Myometrial cell (primary cell): ENCODE measurements at places on chromosomes 4 and X. TPM values are rescaled to one million over a fixed set of nuclear protein-coding genes. Genes with fewer than 3 reads are reported as not detected.

ITGB1BP2 gene
- total RNA-seq, result 0.71 and 1.2 TPM in 2 replicates

TLR10 gene
- total RNA-seq, result not detected in 2 replicates

CNOT6L gene
- 2.6 and 6.0 TPM in 2 replicates for total RNA-seq

PDGFRA gene
- total RNA-seq, result 63.1 and 101 TPM in 2 replicates

CTAG2 gene
- total RNA-seq, result not detected in 2 replicates

FAAH2 gene
- not detected in 2 replicates for total RNA-seq

ENOX2 gene
- 8.9 and 9.6 TPM in 2 replicates for total RNA-seq

SULT1E1 gene
- total RNA-seq, result 3.2 and 3.7 TPM in 2 replicates

INPP4B gene
- total RNA-seq, result 13.0 and 13.5 TPM in 2 replicates

VGLL1 gene
- not detected in 2 replicates for total RNA-seq

TCEAL6 gene
- not detected in 2 replicates for total RNA-seq

PRDX4 gene
- total RNA-seq, result 287 and 307 TPM in 2 replicates

MND1 gene
- total RNA-seq, result 12.7 and 15.4 TPM in 2 replicates

PNMA6F gene
- not detected in 2 replicates for total RNA-seq
